Ovary (tissue), 10 donors: ENCODE measurements at places on chromosomes 6 and 20. TPM values are rescaled to one million over a fixed set of nuclear protein-coding genes. Genes with fewer than 3 reads are reported as not detected.

CTSA gene
- total RNA-seq: 45.0 TPM

WFDC13 gene
- total RNA-seq: not detected

ZNF341 gene
- 1.5 TPM for total RNA-seq

DNA sequence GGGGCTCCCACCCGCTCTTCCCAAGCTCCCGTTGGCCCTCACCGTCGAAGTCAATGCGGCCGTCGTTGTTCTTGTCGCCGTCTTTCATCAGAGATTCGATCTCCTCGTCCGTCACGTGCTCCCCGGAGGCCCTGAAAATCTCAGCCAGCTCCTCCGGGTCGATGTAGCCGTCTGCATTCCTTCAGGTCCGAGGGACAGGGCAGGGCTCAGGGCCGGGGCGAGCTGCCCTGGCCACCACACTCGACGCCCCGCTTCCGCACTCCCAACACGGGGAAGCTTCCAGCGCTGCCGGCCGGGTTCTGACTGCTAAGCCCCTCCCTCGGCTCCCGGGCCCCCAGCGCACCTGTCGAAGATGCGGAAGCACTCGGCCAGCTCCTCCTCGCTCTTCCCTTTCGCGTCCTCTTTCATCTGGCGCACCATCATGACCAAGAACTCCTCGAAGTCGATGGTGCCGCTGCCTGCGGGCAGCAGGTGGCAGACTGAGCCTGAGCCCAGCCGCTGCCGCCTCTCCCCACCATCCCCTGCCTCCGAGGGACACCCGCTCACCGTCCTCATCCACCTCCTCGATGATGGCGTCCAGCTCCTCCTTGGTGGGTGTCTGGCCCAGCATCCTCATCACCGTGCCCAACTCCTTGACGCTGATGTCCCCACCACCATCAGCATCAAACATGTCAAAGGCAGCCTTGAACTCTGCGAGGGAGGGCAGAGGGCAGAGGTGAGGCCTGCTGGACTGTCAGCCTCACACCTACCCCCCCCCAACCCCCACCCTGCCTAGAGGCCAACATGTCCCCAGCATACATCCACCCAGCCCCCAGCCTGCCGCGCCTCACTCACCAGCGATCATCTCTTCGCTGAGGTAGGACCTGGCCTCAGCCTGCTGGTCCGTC lies 2.9 kb downstream of the TNNC2 start:
- peaks cover 16% of the 10 kb centered on the region for H3K4me1 ChIP-seq
- no peaks in the 10 kb centered on the region for H3K36me3 ChIP-seq
- H3K4me3 ChIP-seq: peak overlapping the region; percentile 1
- no peak overlapping the region for H3K27ac ChIP-seq

GRCh38 chr6:167573461-167574215 lies 248.8 kb downstream of the TTLL2 start:
- H3K36me3 ChIP-seq: no peaks in the 10 kb centered on the region
- H3K27me3 ChIP-seq: no peaks in the 10 kb centered on the region
- DNase-seq: peak; percentile 49
- peak overlapping the region; percentile 72 for H3K27ac ChIP-seq
- peak overlapping the region; percentile 6 for H3K4me3 ChIP-seq

- H3K27me3 ChIP-seq: no peaks in the 10 kb centered on the region
- H3K4me3 ChIP-seq: no peak overlapping the region
- DNase-seq: no peak
- H3K27ac ChIP-seq: no peak overlapping the region
- H3K36me3 ChIP-seq: no peaks in the 10 kb centered on the region
- H3K4me1 ChIP-seq: no peaks in the 10 kb centered on the region
Measured at GRCh38 chr6:49839957-49840356, 26.4 kb downstream of the CRISP1 start.
